ENCODE measurements at places on chromosomes 13 and 19.

- DNase-seq, result no peak
Measured at GRCh38 chr19:43483281-43483680, 17.9 kb upstream of the LYPD3 start.

DNA sequence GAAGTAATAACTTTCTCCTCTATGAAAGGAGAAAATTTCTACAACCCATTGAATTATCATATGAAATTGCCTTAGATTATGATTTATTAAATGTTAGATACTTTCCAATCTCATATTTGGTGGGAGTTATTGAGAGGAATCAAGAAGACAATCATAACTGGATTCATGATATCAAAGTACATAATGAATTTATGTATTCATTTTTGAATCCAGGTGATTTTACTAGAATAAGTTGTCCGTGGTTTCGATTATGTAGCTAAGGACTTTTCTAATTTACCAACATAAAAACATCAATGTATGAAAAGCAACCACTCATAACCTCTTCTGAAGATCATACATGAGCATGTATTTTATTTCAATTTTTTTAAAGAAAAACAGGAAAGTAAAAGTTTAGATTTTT lies 1225.0 kb upstream of the MIR17HG start:
- DNase-seq, result no peak

- no peak for DNase-seq
Measured at GRCh38 chr19:12346896-12347295, 13.5 kb upstream of the ZNF563 start.

DNA sequence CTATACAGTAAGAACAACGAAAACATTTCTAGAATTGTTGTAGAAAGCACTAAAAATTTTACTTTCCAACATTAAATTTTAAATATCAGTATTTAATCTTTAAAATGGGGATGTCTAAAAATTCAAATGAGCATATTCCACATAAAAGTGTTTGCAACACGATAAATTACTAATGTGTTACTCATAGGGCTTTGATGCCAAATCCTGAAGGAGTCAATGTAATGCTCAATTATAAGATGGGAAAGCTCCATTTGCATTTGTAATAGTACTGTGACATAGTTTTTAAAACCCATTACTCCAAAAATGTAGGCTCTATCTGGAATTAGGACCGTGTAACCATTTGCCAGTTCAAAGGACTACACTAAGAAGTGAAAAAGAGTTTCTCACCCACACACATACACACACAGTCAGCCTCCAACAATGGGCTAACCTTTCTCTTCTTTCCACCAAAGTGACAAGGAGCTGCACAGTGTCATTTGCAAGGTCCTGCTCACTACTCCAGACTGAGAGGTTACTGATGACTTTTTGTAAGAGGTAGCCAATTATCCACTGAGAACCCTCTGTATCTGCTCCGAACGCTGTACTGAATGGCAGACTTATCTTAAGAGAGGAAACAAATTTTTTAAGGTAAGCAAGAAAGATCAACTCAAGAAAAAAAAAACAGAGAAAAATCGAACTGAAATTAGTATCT lies 26.1 kb upstream of the EEF1AKMT1 start:
- DNase-seq, result no peak

DNA sequence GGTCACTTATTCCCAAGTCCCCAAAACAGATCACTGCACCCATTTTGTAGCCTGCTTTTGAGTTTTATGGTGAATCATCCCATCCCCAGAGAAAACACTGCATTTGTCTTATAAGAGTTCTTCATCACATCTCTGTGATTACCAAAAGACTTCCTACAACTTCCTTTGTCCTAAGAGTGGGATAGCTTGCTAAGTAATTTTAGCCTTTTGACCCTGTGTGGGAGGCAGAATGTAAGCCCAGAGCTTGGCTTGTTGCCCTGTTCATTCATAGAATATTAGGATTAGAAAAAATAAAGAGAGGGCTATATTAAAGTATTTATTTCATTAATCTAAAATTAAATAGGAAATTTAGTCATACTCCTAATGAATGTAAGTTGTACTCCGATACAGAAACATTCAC lies 213.3 kb downstream of the MZT1 start:
- DNase-seq, result no peak

GRCh38 chr13:41613471-41613870 lies 156.1 kb downstream of the RGCC start:
- no peak for DNase-seq

DNA sequence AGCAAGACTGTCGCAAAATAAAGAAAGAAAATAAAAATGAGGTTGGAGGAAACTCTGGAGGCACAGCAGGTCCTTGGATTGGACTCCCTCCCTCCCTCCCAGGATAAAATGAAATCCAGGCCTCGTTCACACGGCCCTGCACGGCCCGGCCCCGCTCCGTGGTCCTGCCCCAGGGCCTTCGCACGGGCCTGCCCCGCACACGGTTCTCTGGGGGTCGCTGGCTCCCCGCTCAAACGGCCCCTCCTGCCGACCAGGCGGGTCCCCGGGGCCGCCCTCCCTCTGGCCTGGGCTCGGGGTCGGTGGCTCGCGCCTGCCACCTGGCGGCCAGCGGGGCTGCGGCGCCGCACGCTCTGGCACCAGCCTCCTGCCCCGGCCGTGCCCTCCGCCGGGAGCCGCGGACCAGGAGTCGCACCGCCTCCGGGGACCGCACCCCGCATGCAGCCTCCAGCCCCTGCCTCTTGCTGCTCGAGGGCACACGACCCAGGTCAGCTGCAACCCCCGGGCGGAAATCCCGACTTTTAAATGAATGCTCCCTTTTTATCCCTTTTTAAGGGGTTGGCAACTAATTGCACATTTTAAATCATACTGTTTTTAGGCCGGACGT lies 1.5 kb upstream of the WDR18 start:
- peak; percentile 49 for DNase-seq

DNA sequence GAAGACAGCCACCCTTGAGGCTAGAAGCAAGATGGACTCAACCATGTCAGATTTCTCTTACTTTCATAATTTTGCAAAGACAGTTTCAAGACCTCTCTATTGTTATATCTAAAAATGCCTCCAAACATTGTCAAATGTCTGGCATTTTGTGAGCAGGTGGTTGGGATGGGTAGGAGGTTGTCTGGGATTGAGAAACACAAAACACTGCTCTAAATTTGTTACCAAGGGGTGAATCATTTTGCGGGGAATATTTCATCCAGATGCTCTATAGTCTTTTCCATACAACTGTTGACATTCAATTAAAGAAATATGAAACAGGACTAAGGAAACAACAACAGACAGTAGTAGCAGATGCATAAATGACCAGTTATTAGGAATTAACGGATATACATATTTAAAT lies 208.2 kb downstream of the ITGBL1 start:
- DNase-seq, result no peak
